ENCODE measurements at places on chromosomes 2 and 18. TPM values are rescaled to one million over a fixed set of nuclear protein-coding genes. Genes with fewer than 3 reads are reported as not detected.

DOK6 gene
- polyA plus RNA-seq = 2.6 TPM

SCYGR6 gene
- not detected for polyA plus RNA-seq

CFAP53 gene
- polyA plus RNA-seq = 0.52 TPM

C2orf81 gene
- 2.2 TPM for polyA plus RNA-seq

QPCT gene
- 8.8 TPM for polyA plus RNA-seq
